Melanocyte of skin (primary cell): ENCODE measurements at places on chromosomes 16 and 17. TPM values are rescaled to one million over a fixed set of nuclear protein-coding genes. Genes with fewer than 3 reads are reported as not detected.

TPSD1 gene
- total RNA-seq: not detected in 2 replicates

ZFPM1 gene
- 0.77 and 2.7 TPM in 2 replicates for total RNA-seq

ZP2 gene
- total RNA-seq: not detected in 2 replicates

CRYBA1 gene
- not detected in 2 replicates for total RNA-seq

KRTAP3-1 gene
- total RNA-seq: not detected in 2 replicates

NPIPB13 gene
- 1.00 and 7.9 TPM in 2 replicates for total RNA-seq

RUNDC3A gene
- 0.15 and 0.33 TPM in 2 replicates for total RNA-seq
